ENCODE measurements at places on chromosomes 1 and 21. TPM values are rescaled to one million over a fixed set of nuclear protein-coding genes. Genes with fewer than 3 reads are reported as not detected.

GRCh38 chr1:53945183-53945432 is 391 bp downstream of the IFT25 start:
- no peak for DNase-seq
- no peaks in the 10 kb centered on the region for H3K36me3 ChIP-seq
- peak overlapping the region; percentile 96 for H3K4me3 ChIP-seq
- peaks cover 48% of the 10 kb centered on the region for H3K4me1 ChIP-seq
- H3K27me3 ChIP-seq: no peaks in the 10 kb centered on the region
- peak overlapping the region; percentile 88 for H3K27ac ChIP-seq

DNA sequence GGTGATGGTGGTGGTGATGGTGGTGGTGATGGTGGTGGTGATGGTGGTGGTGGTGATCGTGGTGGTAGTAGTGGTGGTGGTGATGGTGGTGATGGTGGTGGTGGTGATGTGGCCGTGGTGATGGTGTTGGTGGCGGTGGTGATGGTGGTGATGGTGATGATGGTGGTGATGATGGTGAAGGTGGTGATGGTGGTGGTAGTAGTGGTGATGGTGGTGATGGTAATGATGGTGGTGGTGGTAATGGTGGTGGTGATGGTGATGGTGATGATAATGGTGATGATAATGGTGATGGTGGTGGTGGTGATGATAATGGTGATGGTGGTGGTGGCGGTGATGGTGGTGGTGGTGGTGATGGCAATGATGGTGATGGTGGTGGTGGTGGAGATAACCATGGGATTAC is 6.8 kb upstream of the COL6A2 start:
- no peaks in the 10 kb centered on the region for H3K36me3 ChIP-seq
- DNase-seq: no peak
- H3K4me1 ChIP-seq: peaks cover 11% of the 10 kb centered on the region

GRCh38 chr1:38833146-38833545 is 26.4 kb downstream of the RRAGC start:
- no peak overlapping the region for H3K27ac ChIP-seq
- no peak overlapping the region for H3K4me3 ChIP-seq
- H3K4me1 ChIP-seq: no peaks in the 10 kb centered on the region

DNA sequence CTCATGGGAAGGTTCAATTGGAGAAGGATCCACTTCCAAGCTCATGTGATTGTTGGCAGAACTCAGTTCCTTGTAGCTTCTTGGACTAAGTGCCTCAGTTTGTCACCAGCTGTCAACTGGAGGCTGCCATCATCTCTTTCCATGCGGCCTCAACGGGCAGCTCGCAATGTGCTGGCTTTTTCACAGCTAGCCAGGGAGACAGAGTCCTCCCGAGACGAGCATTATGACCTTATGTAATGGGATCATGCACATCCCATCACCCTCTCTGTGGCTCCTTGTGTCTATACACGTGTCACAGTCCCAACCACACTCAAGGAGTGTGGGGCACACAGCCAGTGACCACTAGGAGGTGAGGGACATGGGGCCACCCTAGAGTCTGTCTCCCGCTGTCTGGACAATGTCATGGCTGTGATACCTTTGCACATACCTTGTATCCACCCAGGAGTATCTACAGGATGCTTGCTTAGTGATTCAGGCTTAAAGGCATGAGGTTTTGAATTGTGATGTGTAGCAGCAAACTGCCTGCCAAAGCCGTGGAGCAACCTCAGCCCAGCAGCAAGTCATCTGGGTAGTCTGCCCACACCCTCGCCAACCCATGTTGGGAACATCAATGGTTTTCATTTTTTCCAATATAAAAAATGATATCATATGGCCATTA is 3.9 kb upstream of the KRTAP10-6 start:
- H3K27me3 ChIP-seq: no peaks in the 10 kb centered on the region
- no peak overlapping the region for H3K4me3 ChIP-seq
- no peaks in the 10 kb centered on the region for H3K4me1 ChIP-seq
- H3K27ac ChIP-seq: no peak overlapping the region
- DNase-seq: no peak

- no peak overlapping the region for H3K27ac ChIP-seq
- DNase-seq: no peak
- H3K4me1 ChIP-seq: no peaks in the 10 kb centered on the region
- no peaks in the 10 kb centered on the region for H3K27me3 ChIP-seq
- H3K36me3 ChIP-seq: peaks cover 59% of the 10 kb centered on the region
Observed at GRCh38 chr1:9735800-9736199, 84.3 kb downstream of the PIK3CD start.

- H3K4me1 ChIP-seq: peaks cover 21% of the 10 kb centered on the region
- H3K27ac ChIP-seq: peak overlapping the region; percentile 80
- peaks cover 10% of the 10 kb centered on the region for H3K36me3 ChIP-seq
- H3K4me3 ChIP-seq: no peak overlapping the region
- no peaks in the 10 kb centered on the region for H3K27me3 ChIP-seq
- no peak for DNase-seq
Observed at GRCh38 chr1:153906396-153906795, 16.4 kb downstream of the GATAD2B start.

GRCh38 chr1:171753685-171754352 is 12.0 kb upstream of the VAMP4 start:
- no peak for DNase-seq
- no peaks in the 10 kb centered on the region for H3K36me3 ChIP-seq
- peaks cover 4% of the 10 kb centered on the region for H3K4me1 ChIP-seq
- peak overlapping the region; percentile 8 for H3K4me3 ChIP-seq
- no peaks in the 10 kb centered on the region for H3K27me3 ChIP-seq

GRCh38 chr1:151867321-151867720 is 13.8 kb upstream of the THEM5 start:
- H3K27me3 ChIP-seq: no peaks in the 10 kb centered on the region
- H3K27ac ChIP-seq: no peak overlapping the region
- H3K36me3 ChIP-seq: no peaks in the 10 kb centered on the region

DNA sequence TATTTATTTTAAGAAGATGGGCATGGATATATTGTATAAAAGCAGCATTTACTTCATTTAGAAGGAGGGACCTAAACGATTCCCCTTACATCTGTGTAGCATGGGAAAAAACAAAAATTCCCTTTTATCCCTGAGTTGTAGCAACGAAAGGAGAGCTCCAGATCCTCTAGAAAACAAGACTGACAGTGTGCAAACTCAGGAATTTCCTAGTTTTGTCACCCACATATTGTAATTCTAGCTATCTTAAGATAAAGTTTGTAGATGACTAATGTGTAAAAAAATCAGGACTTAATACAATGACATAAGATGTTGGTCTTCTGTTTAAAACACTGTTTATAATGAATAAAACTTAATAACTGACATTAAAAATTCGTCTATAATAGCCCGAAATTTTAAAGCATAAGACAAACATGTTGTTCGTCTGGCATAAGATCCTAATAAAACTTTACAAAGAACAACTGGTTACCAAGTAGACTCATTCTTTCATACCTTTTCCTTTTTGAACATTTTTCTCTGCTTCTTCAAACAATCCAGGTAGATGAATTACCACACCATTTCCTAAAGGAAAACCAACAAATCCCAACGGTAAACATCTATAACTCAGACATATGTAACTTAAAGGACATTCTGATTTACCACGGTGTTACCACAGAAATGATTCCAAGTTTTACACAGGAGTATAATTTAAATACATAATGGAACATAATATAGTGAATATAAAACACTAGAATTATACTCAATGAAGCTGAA is 15.2 kb downstream of the ADSS2 start:
- peaks cover 8% of the 10 kb centered on the region for H3K4me1 ChIP-seq
- H3K27ac ChIP-seq: no peak overlapping the region
- H3K36me3 ChIP-seq: peaks cover 14% of the 10 kb centered on the region

DNA sequence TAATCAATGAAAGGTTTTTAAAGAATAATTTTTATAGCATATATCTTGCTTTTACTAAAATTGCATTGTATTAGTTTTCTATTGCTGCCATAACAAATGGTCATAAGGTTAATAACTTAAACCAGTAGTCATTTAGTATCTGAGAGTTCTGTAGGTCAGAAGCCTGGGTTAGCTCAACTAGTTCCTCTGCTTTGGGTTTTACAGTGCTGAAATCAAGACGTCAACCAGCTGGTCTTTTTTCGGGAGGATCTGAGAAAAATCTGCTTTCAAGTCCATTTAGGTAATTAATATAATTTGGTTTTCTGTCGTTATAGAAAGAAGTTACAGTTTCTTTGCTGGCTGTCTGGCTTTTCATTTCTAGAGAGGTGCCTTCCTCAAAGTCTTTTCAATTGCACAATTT is 577.7 kb downstream of the MRPL39 start:
- no peaks in the 10 kb centered on the region for H3K4me1 ChIP-seq
- no peak overlapping the region for H3K4me3 ChIP-seq
- no peaks in the 10 kb centered on the region for H3K36me3 ChIP-seq
- no peak overlapping the region for H3K27ac ChIP-seq
- no peak for DNase-seq
- no peaks in the 10 kb centered on the region for H3K27me3 ChIP-seq

DNA sequence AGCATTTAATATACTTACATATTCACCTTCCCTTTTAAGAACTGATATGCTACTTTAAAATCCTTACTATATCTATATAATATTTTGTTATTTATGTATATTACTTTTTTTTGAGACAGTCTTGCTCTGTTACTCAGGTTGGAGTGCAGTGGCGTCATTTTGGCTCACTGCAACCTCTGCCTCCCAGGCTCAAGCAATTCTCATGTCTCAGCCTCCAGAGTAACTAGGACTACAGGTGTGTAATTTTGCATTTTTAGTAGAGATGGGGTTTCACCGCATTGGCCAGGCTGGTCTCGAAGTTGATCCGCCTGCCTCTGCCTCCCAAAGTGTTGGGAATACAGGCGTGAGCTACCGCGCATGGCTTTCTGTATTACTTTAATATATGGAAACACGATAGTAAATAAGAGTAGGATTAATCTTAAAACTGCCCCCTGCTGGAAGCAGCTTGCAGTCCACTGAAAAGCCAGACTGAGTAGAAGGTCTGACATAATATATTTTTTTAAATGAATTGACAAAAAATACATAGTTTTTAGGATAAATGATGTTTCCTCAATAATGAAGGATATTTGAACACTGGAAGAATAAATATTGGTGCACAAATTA is 24.4 kb downstream of the RCAN3 start:
- no peak for DNase-seq
- H3K4me1 ChIP-seq: no peaks in the 10 kb centered on the region
- H3K27ac ChIP-seq: no peak overlapping the region
- no peaks in the 10 kb centered on the region for H3K36me3 ChIP-seq
- no peak overlapping the region for H3K4me3 ChIP-seq

Gene LYSMD1
- 5.6 TPM for total RNA-seq

Gene KRTAP19-1
- not detected for total RNA-seq

Measured in thoracic aorta (tissue), 2 donors.